ENCODE measurements at places on chromosomes 5 and 9.

- peak; percentile 76 for DNase-seq
Observed at GRCh38 chr5:133827011-133827410, 141.4 kb downstream of the C5orf15 start.

DNA sequence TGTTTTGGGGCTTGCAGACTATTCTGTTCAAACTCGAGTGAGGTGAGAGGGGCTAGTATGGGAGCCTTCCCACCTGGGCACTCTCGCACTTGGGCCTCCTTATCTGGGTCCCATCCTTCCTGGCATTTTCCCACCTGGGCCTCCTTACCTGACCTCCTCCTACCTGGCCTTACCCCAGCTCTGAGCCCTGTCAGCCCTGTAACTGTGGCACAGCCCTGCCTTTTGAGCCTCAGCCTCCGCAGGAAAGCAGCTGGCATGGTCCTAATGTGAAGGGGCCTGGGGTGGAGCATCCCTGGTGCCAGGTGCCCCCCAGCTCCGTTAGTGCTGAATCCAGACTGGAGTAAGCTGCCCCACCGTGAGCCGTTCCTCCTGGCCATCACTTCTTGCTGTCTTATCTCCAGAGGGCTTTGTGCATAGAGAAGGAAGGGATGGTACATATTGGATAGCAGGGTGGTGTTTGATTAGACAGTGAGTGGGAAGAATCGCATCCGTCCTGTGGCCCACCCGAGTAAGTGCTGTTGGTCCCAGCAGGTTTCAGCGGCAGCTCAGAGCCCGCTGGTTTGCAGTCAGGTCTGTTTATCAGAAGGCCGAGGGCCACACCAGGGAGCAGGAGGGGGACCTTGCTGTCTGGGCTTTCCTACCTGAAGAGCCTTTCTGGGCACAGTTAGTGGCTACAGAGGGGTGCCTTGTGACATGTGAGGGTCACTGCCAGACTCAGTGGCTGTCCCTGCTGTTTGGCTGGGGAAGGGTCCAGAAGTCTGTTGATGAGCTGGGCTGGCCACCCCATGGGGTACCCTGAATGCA lies 76.5 kb downstream of the WNK2 start:
- no peak for DNase-seq

DNA sequence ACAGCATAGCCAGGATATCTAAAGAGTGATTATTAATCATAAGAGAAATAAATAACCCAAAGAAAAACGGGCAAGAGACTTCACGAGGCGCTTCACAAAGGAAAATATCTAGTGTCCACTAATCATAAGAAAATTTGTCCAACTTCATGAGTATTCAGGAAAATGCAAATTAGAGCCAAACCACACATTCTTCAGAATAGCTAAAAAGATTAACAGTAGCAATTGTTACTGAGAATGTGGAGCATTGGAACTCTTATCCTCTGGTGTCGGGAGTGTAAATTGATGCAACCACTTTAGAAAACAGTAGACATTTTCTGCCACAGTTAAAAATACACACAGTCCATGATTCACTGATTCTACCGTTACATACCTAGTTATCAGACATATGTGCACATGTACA lies 145.7 kb downstream of the CWC27 start:
- no peak for DNase-seq

DNA sequence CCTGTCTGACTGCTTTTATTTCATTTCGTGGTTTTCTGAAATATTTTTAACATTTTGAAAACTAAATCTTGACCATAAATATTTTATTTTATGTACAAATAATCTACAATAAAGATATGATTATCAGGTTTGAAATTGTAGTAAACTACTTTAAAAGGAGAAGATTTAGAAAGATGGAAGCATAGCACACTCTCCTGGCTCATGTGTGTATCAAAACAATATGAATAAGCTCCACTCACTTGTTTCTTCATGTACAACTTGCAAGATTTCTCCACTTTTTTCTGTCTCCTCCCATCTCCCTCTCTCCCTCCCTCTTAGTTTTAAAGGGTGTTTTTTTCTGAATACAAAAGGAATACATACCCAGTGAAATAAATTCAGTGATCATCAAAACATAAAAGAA lies 15.4 kb upstream of the VPS13A start:
- no peak for DNase-seq

DNA sequence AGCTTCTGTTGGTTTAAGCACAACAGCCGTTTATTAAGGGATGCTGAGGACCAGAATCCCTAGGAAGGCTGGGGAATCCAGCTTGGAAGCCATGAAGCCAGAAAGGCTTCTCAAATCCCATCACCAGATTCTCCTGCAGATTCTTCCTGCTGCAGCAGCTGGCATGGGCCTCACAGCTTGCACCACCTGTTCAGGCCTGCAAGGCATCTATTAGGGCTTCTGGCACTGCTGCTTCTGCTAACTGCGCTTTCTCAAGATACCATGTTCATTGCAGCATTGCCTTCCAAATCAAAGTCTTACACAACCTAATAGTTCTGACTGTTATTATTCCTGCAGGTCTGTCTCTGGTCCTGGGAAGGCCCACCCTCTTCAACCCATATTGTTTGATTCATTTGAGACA lies 51.2 kb upstream of the ZNF366 start:
- peak; percentile 69 for DNase-seq

DNA sequence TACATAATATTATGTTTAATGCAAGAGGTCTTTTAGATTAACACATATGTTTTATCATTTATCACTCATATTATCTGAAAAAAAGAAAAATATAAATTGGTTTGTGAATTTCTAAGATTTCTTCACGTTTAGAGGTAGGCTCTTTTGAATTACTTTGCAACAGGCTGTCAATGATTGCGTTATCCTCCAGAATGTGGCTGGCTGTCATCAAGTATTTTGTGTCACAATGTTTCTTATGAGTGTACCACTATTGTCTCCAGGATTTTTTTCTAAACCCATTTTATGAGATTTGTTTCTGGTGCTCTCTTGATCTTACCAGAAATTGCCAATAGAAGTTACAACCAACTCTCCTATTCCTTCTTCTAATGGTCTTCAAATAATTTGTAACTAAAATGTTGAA lies 307.9 kb downstream of the DMAC1 start:
- DNase-seq: no peak

GRCh38 chr5:144183254-144183889 lies 12.7 kb downstream of the KCTD16 start:
- peak; percentile 37 for DNase-seq

DNA sequence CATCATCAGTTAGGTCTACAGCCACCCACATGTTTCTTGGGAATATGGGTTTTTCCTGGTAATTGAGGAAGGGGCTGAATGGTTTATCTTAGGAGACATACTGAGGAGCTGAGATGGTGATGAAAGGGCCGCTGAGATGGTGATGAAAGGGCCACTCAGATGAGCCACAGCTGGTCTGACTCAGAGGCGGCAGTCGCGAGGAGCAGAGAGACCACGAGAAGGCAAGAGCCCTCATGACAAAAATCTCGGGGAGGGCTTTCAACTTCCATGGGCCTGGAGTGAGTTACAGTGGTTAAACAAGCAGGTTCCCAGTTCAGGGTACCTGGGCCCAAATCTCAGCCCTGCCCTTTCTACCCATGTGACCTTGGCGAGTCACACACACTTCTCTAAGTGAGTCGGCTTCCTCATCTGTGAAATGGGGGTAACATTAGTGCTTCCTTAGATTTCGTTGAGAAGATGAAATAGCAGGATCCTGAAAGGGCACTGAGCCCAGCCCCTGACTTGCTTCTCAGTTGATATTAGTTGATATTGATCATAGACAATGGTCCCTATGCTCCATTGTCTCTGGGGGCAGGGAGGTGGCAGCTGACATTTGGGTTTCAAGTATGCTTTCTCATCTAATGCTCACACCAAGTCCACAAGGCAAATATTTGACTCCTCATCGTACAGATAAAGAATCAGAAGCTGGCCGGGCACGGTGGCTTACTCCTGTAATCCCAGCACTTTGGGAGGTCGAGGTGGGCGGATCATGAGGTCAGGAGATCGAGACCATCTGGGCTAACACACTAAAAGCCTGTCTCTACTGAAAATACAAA lies 169.5 kb downstream of the RGS3 start:
- no peak for DNase-seq

DNA sequence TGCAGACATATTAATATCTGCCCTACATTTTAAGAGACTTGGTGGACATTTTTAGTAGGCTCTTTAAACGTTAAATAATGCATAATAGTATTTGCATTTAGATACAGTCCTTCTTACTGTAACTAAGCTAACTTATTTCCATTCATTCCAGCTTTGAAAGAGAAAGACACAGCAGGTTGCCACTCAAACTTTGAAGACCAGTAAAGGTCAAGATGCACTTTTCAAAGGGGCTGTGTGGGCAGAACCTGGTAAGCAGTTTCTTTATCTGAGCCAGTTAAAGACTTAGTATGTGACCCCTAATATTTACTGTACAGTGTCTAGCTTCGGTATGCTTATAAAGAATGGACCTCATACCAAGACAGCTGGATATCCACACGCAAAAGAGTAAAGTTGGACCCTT lies 20.8 kb downstream of the PLGRKT start:
- no peak for DNase-seq

Measured in NCI-H1694 treated with DMSO at 0.1 percent for 48 hours (cell line).